ENCODE measurements at places on chromosomes 4 and X. TPM values are rescaled to one million over a fixed set of nuclear protein-coding genes. Genes with fewer than 3 reads are reported as not detected.

The FAT4 gene
- 3.2 TPM for total RNA-seq

The FAM53A gene
- 0.42 TPM for total RNA-seq

The ATP2B3 gene
- not detected for total RNA-seq

The PDGFC gene
- total RNA-seq, result 19.8 TPM

The EDA gene
- 1.5 TPM for total RNA-seq

The ANXA3 gene
- 125 TPM for total RNA-seq

The GPRASP1 gene
- 0.14 TPM for total RNA-seq

The CYSLTR1 gene
- not detected for total RNA-seq

The ZBTB49 gene
- total RNA-seq, result 2.5 TPM

The SMC1A gene
- total RNA-seq, result 44.8 TPM

The APBB2 gene
- total RNA-seq, result 17.0 TPM

The MAMLD1 gene
- total RNA-seq, result 1.1 TPM

The MAGEA4 gene
- total RNA-seq, result not detected

The PAGE2B gene
- total RNA-seq, result not detected

The GPR143 gene
- total RNA-seq, result not detected

The SLC39A8 gene
- 20.9 TPM for total RNA-seq

The ANK2 gene
- 0.92 TPM for total RNA-seq

The ATP8A1 gene
- total RNA-seq, result 0.74 TPM

The TBC1D9 gene
- total RNA-seq, result 8.6 TPM

The ASB5 gene
- not detected for total RNA-seq

The NR3C2 gene
- 0.14 TPM for total RNA-seq

The GBA3 gene
- not detected for total RNA-seq

Data from airway epithelial cell (primary cell).